ENCODE measurements at places on chromosomes 12 and 14. TPM values are rescaled to one million over a fixed set of nuclear protein-coding genes. Genes with fewer than 3 reads are reported as not detected.

The SELPLG gene
- total RNA-seq: not detected

The PALS1 gene
- 20.6 TPM for total RNA-seq

The LIN7A gene
- total RNA-seq: 0.19 TPM

The USP44 gene
- total RNA-seq: 2.0 TPM

The SLC22A17 gene
- total RNA-seq: 1.6 TPM

The DNAI7 gene
- total RNA-seq: not detected

The LHX5 gene
- total RNA-seq: not detected

The CYP27B1 gene
- total RNA-seq: 0.67 TPM

The EMP1 gene
- 448 TPM for total RNA-seq

The ADAM21 gene
- total RNA-seq: 0.19 TPM

The OR9K2 gene
- total RNA-seq: not detected

The CLEC6A gene
- not detected for total RNA-seq

The MYO1H gene
- not detected for total RNA-seq

The CIT gene
- 11.8 TPM for total RNA-seq

The RNASE1 gene
- total RNA-seq: 34.0 TPM

All from vein endothelial cell (primary cell).